ENCODE measurements at places on chromosomes 2 and 18.

DNA sequence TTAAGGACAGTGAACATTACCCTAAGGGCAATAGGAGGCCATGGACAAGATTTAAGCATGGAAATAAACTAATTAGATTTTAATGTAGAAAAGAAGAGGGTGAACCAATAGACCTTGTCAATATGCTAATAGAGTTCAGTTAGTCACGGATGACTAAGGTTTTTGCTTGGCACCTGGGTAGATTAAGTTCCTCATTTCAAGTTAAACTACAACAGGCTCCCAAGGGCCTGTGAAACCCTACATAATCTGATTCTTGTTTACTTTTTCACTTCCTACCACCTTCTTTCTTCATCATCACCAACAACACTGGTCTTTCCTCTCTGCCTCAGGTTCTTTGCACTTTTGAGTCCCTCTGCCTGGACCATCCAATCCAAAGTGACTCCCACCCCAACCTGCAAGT is 14.8 kb downstream of the SP110 start:
- no peak for DNase-seq

DNA sequence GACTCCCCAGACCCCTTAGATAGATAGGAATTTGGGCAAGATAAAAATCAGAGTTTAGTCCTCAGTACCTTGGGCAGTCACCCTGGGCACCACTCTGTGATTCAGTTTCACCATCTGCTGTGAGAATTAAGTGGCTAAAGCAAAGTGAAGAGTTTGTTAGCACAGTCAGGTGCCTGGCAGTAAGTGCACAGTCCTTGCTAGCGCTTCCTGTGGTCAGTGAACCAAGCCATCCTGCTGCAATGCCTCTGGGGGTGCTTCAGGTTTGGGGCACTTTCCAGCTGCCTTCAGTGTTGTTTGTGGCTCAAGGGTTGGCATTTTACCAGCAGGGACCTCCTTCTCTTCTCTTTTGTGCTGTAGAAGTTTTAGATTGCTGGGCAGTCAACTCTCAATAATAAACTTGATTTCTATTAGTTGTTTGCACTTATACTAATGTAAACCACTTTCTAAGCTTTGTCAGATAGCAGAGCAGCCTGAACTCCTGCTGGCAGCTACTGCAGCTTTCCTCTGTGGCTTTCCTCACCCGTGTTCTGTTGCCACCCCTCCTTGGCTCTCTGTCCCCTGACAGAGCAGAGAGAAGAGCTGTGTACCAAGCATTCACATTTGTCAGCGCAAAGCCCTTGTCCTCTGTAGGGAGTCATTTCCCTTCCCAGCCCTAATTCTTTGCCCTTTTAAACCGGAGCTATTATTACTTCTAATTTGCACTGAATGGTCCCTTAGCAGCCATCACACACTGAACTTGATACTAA is 48.4 kb upstream of the RMP24 start:
- DNase-seq, result no peak

- DNase-seq, result no peak
Observed at GRCh38 chr18:908758-909724, 4.4 kb downstream of the ADCYAP1 start.

- DNase-seq, result no peak
Observed at GRCh38 chr2:192288295-192288694, 93.6 kb upstream of the TMEFF2 start.

DNA sequence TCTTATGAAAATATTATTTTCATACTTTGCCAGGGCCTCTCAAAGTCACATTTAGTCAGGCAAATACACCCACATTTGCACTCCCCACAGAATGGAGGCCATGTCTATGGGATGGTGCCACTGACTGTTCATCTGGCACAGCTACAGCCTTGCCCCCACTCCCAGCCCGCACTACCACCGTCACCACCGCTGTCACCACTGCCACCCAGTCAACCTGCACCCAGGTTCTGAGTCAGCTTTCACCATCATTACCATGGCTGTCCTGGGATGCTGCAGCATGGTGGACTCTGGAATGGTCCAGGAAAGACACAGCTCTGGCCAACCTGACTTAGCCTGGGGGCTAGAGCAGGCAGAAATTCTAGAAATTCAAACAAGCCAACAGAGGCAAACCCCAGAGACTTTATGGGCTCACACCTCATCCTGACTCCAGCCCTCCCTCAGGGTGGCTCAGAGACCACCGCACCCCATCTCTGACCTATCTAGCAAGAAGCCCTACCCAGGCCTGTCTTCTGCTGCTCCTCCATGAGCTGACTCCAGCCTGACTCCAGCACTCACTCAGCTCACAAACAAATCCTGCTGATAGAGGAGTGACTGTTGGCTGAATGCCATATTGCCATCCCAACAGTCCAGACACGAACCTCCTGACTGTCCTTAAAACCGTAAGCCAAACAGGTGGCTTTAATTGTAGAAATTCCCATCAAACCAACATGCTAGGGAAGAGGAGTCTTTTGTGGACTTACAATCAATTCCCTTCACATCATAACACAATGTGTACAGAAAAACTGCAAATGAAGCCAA is 28.0 kb downstream of the DNER start:
- DNase-seq, result no peak

DNA sequence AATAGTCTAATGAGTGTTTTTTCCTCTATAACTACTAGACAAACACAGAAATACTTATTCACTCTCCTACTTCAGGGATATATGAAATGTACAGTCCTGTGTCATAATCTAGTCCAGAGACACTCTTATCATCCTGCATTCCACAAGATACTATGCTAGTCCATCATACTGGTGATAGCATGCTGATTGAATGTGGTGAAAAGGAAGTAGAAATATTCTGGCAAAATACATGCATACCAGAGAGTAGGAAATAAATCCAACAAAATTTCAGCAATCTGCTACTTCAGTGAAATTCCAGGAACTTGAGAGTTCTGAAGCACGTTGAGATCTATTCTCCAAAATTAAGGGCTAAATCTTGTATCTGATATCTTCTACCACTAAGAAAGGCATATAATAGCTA is 353.9 kb downstream of the PID1 start:
- no peak for DNase-seq
